NCI-H510A (cell line): ENCODE measurements at places on chromosomes 13 and 19.

- no peak for DNase-seq
Measured at GRCh38 chr19:46270521-46271256, 26.2 kb upstream of the HIF3A start.

DNA sequence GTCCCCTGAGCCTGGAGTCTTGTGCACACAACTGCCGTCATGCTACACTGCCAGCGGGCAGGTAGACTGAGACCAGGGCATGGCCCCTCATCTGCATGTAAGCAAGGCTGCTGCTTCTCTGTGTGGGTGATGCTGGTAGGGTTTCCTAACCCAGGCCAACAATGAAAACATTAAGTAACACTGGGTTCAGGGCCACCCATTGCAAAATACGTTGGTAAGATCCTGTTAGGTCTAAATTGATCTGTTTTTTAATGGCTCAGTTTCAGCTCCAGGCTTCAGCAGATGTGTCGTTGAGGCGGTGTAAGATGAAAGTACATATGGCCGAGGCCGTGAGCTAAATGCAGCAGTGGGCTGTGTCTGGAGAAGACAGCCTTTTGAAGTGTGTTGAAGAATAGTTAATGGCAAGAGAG is 383.4 kb downstream of the IRS2 start:
- DNase-seq, result no peak

GRCh38 chr19:39497996-39498797 is 550 bp upstream of the DLL3 start:
- DNase-seq, result peak; percentile 89

DNA sequence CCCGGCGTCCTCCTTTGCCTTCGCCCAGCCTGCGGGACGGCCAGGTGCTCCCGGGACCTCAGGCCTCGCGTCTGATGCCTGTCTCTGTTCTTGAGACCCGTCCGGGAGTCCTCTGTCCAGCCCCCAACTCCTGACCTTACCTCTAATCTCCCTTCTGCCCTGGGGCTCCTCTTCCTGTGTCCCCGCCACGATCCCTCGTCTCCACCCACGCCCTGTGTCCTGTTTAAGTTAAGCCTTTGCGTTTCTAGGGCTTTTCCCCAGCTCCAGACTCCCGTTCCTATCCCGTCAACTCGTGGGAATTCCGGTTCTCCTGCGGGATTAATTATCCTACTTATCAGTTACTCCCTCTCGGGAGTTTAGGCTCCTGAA is 686 bp downstream of the LENG8 start:
- DNase-seq, result no peak

GRCh38 chr19:11164879-11165406 is 9.4 kb upstream of the SPC24 start:
- DNase-seq, result no peak

GRCh38 chr19:17496337-17496997 is 15.0 kb upstream of the PGLS start:
- peak; percentile 42 for DNase-seq

GRCh38 chr19:30228835-30229524 is 143.2 kb upstream of the ZNF536 start:
- DNase-seq, result no peak

DNA sequence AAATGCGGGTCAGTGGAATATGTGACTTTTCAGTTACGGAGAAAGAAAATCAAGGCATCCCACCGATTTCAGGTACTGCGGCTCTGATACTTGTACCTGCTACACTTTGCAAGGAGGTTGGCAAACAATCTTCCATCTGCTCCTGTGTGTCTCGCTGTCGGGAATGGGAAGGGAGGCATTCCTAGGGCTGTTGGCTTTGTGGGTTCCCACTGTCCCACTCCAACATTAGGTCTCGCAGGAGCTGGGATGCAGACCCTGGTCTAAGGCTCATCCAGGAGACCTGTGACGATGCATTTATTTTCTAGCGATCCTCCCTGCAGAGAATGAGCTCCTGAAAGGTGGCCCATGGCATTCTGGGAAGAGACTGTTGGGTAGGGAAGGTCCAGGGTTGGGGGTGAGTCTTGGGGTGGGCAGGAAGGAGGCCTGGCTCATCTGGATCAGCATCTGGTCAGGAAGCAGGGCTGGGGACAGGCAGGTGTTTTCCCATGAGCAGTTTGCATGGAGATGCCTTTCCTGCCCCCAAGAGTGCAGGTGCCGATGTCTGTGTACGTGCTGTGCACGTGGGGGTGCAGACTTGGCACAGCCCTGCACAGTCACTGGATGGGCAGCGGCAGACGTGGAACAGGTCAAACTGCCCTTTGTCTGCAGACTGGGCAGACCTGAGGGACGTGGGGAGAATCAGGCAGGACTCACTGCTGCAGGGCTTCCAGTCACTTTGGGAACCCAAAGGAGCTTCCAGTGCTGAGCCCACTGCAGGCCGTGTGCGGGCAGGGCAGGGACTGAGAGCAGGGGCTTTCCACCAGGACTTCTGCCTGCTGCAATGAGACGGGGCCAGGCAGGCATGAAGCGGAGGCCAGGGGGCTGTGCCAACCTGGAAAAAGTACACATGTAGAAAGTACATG is 152.4 kb downstream of the TEX29 start:
- no peak for DNase-seq

DNA sequence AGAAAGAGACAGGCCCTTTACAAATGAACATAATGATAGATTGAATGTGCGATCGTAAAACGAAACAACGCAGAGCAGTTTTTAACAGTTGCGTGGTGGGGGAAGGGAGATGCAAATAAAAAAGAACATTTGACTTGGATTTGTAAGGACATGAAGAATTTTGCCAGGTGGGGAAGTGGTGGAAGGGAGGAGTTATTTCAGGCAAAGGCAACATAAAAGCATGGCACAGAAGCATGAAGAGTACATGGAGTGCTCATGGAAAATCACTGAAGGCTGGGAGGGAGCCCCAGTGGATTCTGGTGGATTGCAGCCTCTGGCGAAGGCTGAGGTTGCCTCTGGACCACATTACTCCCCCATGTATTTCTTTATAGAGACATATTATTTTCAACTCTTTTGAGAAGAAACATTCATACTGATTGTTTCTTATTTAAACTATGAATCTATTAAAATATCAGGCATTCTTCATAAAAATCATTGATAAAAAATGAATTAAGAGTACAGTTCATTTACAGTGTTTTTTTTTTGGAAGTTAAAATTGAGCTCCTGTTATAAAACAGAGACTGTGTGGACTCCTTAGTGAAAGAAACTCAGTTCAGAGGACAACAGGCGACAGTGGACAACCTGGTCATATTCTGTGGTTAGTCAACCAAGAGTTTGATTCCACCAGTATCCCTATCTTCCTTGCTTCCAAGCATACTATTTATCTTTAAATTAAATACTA is 57.5 kb downstream of the STARD13 start:
- no peak for DNase-seq

- DNase-seq, result no peak
Measured at GRCh38 chr19:784541-784940, 12.7 kb upstream of the PTBP1 start.

- DNase-seq, result no peak
Measured at GRCh38 chr13:113192902-113193301, 15.6 kb downstream of the PCID2 start.

DNA sequence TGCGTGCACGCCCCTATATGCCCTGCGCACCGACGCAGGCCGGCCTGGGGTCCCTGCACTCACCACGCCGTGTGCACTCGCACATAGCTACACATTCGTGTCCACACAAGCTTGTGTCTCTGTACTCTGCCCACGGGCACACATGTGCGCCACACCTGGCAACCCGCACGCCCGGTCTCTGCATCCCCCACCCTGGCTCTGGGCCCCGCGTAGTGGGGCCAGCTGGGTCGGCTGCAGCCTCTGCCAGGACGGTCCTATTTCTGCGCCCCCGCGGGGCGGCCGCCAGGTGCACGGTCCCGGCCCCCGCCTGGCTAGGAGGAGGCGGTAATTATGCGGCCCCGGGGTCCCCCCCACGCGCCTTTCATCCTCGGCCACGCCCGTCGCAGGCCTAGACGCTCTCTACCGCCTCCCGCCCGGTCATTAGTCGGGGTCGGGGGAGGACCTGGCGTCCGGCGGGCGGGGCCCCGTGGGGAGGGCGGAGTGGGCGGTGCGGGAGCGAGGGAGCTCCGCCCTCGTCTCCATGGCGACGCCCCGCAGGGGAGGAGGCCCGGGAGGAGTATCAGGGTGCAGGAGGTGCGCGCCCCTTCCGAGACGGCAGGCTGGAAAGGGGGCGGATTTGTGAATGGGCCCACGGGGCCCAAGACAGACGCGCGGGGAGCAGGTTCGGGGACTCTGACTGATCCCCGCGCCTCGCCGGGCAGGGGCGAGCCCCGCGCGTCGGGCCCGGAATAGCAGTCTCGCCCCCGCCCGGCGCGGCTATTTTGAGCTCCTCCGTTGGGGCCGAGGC is 2.8 kb upstream of the CIRBP start:
- DNase-seq, result no peak

DNA sequence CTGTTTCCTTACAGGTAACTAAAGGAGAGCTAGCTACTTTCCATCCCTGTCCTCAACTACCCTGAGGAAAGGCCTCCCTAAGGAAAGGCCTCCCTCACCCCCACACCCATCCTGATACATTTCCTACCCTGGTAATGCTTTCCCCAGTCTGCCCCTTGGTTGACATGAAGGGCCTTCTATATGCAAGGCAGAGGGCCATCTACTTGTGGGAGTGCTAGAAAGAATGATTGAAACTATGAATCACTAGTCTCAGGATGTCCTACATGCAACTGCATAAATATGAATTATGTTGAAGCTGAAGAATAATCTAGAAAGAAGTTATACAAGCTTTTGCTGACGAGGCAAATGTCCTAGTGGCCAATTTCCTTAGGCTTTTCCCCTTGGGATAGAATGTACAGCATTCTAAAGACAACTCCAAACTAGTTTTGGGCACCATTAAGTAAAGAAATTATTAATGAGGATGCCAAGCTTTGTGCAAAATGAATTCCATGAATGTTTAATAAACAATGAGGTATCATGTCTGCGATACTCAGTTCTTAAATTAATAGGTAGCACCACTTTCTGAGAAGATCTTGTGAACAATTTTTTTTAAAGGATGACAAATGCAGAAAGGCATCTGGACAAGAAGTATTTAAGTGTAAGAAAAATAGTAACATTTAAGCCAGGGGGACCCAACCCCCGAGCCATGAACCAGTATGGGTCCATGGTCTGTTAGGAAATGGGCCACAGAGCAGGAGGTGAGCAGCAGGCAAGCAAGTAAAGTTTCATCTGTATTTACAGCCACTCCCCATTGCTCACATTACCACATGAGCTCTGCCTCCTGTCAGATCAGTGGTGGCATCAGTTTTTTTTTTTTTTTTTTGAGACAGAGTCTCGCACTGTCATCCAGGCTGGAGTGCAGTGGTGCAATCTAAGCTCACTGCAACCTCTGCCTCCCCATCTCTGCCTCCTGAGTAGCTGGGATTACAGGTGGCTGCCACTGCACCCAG is 223.0 kb downstream of the LHFPL6 start:
- DNase-seq, result no peak

DNA sequence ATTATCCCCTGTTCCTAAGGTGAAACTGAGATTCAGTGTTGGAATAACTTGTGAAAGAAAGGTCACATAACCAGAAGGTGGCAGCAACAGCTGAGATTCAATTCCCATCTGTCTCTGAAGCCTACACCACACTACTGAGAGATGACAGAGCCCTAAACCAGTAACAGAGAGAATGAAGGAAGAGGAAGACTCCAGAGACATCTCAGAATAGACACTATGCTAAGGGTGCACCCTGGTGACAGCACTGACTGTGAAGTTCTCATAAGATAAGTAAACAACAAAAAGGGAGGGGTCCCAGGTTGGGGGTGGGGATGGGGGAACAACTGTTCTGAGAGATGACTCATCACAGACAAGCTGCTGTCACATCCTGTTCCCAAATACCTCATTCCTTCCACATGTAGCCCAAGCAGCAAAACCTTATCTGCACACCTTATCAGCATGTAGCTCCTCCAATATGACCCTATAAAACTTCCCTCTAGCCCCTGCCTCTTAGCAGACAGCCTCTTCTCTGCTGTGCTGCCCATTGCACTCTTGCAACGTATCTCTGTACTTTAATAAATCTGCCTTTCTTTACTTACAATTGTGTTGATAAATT is 46.5 kb downstream of the UTP14C start:
- DNase-seq, result no peak

DNA sequence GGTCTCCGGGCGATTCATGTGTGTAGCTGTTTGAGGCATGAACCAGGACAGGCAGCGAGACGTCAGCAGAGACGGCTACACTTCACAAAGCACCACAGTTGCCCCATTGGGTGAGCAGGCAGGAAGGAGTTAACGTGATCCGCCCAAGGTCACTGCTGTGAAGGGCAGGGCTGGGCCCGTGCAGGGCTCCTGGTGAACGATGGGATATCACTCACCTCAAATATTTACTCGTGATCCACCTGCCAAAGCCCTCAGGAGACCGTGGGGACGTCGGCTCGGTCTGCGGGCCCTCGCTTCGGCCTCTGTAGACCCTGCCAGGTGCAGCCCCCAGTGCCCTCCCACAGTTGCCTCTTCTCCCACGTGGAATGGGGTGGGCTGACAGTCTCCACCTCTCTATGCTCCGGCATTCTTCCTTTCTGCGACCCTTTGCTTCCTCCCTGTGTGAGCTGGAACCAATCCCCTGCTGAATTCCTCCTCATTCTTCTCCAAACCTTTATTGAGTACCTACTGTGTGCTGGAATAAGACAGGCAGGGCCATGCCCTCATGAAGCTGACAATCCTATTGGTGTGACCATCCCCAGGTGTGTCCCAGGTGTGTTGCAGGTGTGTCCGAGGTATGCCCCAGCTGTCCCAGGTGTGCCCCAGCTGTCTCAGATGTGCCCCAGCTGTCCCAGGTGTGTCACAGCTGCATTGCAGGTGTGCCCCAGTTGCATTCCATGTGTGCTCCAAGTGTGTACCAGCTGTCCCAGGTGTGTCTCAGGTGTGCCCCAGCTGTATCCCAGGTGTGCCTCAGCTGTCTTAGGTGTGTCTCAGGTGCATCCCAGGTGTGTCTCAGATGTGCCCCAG is 2.0 kb upstream of the GRK1 start:
- DNase-seq, result no peak

GRCh38 chr13:112970552-112971287 is 1.7 kb downstream of the MCF2L start:
- DNase-seq, result no peak

- peak; percentile 54 for DNase-seq
Measured at GRCh38 chr13:68369739-68370138, 1139.6 kb upstream of the PCDH9 start.

DNA sequence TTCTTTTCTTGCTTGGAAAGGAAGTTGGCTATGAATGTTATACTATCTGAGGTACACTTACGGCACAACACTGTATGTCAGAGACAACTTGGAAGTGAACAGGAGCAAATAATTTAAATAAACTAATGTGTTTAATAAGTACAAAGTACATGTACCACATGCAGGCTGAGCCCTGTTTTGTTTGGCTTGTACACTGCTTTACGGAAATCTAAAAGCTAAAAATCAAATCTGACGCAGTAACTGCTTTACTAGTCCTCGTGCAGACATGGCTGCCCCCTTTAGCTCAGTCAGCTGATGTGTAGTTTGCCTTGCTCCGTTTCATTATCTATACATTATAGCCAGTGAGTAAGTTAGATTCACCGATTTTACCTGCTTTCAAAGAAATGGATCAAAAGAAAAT is 36.5 kb downstream of the TDRD3 start:
- no peak for DNase-seq
